K562 (cell line): ENCODE measurements at places on chromosomes 7 and 10. TPM values are rescaled to one million over a fixed set of nuclear protein-coding genes. Genes with fewer than 3 reads are reported as not detected.

- H3K4me3 ChIP-seq: no peak overlapping the region
- no peaks in the 10 kb centered on the region for H3K36me3 ChIP-seq
- H3K27ac ChIP-seq: peak overlapping the region; percentile 95
Measured at GRCh38 chr10:4865945-4866661, 40.1 kb downstream of the AKR1E2 start.

DNA sequence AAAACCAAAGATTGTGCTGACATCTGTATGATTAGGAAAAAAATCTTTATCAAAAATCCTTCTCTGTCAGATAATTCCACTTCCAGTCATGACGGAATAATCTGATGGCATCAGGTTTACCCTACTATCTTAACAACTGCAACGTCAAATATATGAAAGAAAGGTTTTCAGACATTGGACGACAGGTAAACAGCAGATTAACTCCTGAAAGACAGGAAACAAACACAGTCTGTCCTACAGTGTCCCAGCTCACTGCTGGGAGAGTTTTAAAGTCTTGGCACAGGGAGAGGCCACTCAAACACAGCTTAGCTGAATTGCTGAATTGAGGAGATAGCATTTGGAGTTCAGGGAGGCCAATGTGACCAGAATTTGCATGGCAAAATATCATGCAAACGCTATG, 186.3 kb upstream of the KCTD7 start:
- no peak for DNase-seq
- H3K27me3 ChIP-seq: no peaks in the 10 kb centered on the region
- H3K4me1 ChIP-seq: no peaks in the 10 kb centered on the region
- no peak overlapping the region for H3K27ac ChIP-seq
- H3K4me3 ChIP-seq: no peak overlapping the region
- H3K36me3 ChIP-seq: peaks cover 7% of the 10 kb centered on the region; the same call in 2 of the 3 replicates

DNA sequence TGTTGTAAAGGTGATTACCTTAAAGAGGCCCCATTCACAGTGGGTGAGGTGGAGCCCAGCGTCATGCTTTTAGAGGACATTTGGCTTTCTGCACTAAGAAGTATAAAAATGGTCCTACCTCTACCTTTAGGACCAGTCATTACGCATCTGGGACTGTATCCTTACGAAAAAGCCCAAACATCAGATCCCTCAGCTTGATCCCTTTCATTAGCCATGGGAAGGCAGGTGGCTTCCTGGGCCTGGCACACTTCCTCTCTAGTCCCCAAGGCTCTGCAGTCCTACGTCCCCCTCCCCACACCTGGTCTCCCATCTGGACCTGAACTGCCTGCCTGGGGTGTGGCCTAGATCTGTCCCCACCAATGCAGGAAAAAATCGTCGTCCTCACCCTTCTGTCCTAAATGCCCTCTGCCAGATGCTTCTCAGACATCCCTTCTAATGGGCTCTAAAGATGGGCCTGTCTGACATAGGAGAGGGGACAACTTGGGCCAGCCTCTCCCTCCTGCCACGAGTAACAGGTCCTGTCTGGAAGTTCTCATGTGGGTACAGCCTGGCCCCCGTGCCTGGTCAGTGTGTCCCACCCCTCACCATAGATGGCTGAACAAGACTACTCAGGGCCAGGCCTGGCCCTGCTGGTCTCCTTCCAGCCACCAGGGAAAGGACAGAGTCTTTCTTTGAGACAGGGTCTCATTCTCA, 11.8 kb upstream of the SLC18A3 start:
- no peak for DNase-seq
- H3K27ac ChIP-seq: no peak overlapping the region
- no peak overlapping the region for H3K4me3 ChIP-seq
- no peaks in the 10 kb centered on the region for H3K36me3 ChIP-seq

GRCh38 chr10:5812283-5813090, 747 bp downstream of the GDI2 start:
- H3K4me3 ChIP-seq: peak overlapping the region; percentile 98
- peak; percentile 61 for DNase-seq
- H3K4me1 ChIP-seq: peaks cover 12% of the 10 kb centered on the region
- H3K27me3 ChIP-seq: no peaks in the 10 kb centered on the region

GRCh38 chr10:11879387-11880094, 56.4 kb downstream of the PROSER2 start:
- DNase-seq: peak; percentile 39
- no peaks in the 10 kb centered on the region for H3K27me3 ChIP-seq
- peaks cover 15% of the 10 kb centered on the region; the same call in 1 of the 3 replicates for H3K36me3 ChIP-seq

INSIG1 gene
- total RNA-seq: 254 and 296 TPM in 2 replicates

OR2A7 gene
- total RNA-seq: not detected in 2 replicates

DNA sequence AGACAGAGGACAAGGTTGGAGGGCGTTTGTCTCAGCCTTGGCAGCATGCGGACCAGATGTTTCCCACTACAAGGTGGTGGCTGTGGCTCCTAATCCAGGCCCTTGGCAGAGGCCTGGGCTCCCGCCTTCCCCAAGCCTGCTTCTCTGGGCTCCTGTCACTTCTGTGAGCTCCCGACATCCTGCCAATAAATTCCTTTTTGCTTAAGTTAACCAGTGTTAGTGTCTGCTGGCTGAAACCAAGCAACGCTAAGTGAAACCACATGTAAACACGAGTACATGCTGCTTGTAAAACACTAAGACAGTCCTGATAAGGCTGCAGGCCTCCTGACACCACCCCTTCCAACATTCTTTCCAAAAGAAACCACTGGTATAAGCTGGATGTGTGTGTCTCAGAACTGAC, 263.6 kb upstream of the ZMIZ1 start:
- no peaks in the 10 kb centered on the region for H3K36me3 ChIP-seq
- no peaks in the 10 kb centered on the region for H3K4me1 ChIP-seq
- DNase-seq: no peak
- H3K4me3 ChIP-seq: no peak overlapping the region
- H3K27me3 ChIP-seq: peaks cover 5% of the 10 kb centered on the region; the same call in 1 of the 3 replicates

LRRC72 gene
- total RNA-seq: not detected in 2 replicates

AKR1C4 gene
- total RNA-seq: 0.13 TPM in 1 of 2 replicates, not detected in the other

- H3K36me3 ChIP-seq: no peaks in the 10 kb centered on the region
- peaks cover 85% of the 10 kb centered on the region for H3K27me3 ChIP-seq
- DNase-seq: no peak
- H3K27ac ChIP-seq: no peak overlapping the region
- no peak overlapping the region for H3K4me3 ChIP-seq
Measured at GRCh38 chr7:64916-65341, 127.4 kb upstream of the FAM20C start.

DNA sequence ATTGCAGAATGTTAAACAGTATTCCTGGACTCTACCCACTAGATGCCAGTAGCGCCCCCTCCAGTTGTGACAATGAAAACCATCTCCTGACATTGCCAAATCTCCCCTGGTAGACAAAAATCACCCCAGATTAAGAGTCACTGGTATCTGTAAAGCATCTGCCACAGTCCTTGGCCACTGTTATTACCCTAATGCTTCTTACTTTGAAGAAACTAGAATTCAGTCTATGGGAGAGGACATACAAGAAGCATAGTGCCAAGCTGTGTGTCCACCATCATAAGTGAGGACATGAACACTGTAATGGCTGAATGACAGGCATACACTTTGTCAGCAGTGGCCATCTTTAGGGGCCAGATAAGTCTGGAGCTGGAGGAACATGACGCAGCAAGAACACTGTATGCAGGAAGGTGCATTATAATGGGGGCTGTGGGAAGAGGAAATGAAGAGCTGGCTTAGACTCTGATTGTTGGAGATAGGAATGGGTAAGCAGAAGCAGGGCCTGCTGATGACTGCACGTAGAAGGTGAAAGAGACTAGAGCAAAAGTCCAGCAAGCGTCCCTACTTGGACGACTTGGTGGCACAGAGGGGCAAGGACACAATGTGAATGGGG, 32.5 kb downstream of the CBX3 start:
- no peak overlapping the region for H3K4me3 ChIP-seq
- no peaks in the 10 kb centered on the region for H3K27me3 ChIP-seq
- peak overlapping the region; percentile 92 for H3K27ac ChIP-seq

DNA sequence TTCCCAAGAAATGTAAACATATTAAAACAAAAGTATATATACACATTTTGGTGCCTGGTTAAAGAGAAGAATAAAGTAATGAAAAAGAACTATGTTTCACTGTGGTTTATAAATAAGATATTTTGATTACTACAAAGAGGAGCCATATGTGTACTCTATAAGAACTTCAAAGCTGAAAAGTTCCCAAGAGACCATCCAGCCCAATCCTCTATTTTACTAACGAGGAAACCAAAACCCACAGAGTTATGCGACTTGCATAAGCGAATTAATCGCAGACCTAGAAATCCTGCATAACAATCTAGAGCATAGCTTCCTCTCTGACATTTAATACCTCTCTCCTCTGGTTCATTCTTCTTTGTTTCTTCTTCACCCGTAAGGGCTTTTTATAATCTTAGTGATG, 937.1 kb downstream of the CNTNAP2 start:
- no peaks in the 10 kb centered on the region for H3K36me3 ChIP-seq
- no peak overlapping the region for H3K27ac ChIP-seq
- no peaks in the 10 kb centered on the region for H3K4me1 ChIP-seq
- no peak overlapping the region for H3K4me3 ChIP-seq
- H3K27me3 ChIP-seq: no peaks in the 10 kb centered on the region

GRCh38 chr10:132563485-132564248, 26.1 kb downstream of the INPP5A start:
- H3K27ac ChIP-seq: no peak overlapping the region
- DNase-seq: no peak
- H3K36me3 ChIP-seq: no peaks in the 10 kb centered on the region

KIAA1549 gene
- total RNA-seq: 0.25 and 0.29 TPM in 2 replicates

- H3K27ac ChIP-seq: peak within 1 kb of the TSS; percentile 89
- H3K4me1 ChIP-seq: peaks cover 16% of the 10 kb centered on the region
- DNase-seq: peak; percentile 87
- H3K27me3 ChIP-seq: no peaks in the 10 kb centered on the region
- peaks cover 19% of the 10 kb centered on the region; the same call in 2 of the 3 replicates for H3K36me3 ChIP-seq
- H3K4me3 ChIP-seq: peak within 1 kb of the TSS; percentile 75
Measured at GRCh38 chr10:96043033-96043892, at the start of gene CCNJ. Gene CCNJ (plus strand): TSS chr10:96043583. CDS start chr10:96044394, 811 bp downstream.

CYP2C9 gene
- total RNA-seq: 0.22 and 0.27 TPM in 2 replicates

DNA sequence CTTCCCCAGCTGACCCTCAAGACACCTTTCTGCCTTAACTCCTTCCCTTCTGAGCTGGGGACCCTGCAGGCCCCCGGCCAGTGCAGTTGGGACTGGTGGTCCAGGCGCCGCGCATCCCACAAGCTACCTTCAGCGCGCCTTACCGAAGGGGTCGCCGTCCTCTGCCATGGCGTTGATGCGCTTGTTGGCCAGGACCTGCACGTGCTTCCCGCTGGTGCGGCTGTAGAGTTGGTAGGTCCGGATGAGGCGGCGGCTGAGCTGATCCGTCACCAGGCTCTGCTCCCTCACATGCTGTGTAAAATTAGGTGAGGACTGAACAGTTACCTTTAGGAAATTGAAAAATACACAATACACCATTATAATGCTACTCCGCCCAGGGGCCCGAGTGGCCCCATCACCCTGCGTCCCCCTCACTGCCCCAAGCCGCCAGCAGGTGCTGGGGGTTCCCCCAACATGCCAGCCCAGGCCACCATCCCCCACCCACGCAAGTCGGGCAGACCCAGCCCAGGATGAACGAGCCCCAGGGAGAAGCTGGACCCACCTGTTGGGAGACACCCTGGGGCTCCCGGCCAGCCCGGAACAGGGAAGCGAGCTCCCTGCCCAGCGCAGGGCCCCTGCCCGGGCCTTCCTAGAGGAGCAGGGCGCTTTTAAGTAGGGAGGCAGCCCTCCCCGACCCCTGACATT, 1.2 kb downstream of the FGF8 start:
- H3K4me3 ChIP-seq: no peak overlapping the region
- H3K27ac ChIP-seq: no peak overlapping the region
- H3K4me1 ChIP-seq: peaks cover 6% of the 10 kb centered on the region

GRCh38 chr7:105707381-105707780, 126.1 kb upstream of the EFCAB10 start:
- H3K4me3 ChIP-seq: no peak overlapping the region
- H3K27ac ChIP-seq: no peak overlapping the region
- no peaks in the 10 kb centered on the region for H3K27me3 ChIP-seq
- no peaks in the 10 kb centered on the region for H3K36me3 ChIP-seq

GRCh38 chr10:20616918-20617810, 279.9 kb downstream of the NEBL start:
- no peak for DNase-seq
- no peak overlapping the region for H3K27ac ChIP-seq
- no peaks in the 10 kb centered on the region for H3K27me3 ChIP-seq
- no peaks in the 10 kb centered on the region for H3K4me1 ChIP-seq

FAM13C gene
- not detected in 2 replicates for total RNA-seq

DNA sequence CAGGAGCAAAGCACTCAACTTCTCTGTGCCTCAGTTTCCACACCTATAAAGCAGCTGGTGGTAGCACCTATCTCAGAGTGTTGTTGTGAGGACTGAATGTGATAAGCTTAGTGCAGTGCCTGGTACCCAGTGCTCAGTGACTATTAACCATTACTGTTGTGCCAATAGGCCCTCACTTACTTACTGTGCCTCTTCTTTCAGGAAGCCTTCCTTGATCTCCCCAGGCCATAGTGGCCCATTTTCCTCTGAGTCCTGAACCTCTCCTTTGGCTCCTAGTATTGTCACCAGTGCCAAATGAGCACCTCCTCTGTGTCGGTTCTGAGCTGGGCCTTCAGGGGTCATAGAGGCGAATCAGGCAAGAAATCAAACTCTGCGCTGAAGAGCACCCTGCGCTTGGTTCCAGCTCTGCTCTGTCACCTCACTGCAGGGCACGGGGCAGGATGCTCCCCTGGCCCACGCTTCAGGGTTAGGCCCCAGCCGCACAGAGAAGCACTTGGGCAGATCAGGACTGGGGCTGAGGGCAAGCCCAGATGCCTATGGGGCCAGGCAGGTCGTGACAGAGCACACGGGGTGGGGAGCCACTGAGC, 2.5 kb downstream of the CALHM1 start:
- peaks cover 2% of the 10 kb centered on the region; the same call in 1 of the 3 replicates for H3K4me1 ChIP-seq
- H3K27ac ChIP-seq: no peak overlapping the region
- no peak overlapping the region for H3K4me3 ChIP-seq
- no peaks in the 10 kb centered on the region for H3K27me3 ChIP-seq

GRCh38 chr7:108421720-108422331, 34.4 kb downstream of the NRCAM start:
- H3K27ac ChIP-seq: no peak overlapping the region
- no peaks in the 10 kb centered on the region for H3K4me1 ChIP-seq

CALHM3 gene
- total RNA-seq: not detected in 2 replicates

- H3K4me3 ChIP-seq: no peak overlapping the region
- peak; percentile 17 for DNase-seq
- H3K4me1 ChIP-seq: no peaks in the 10 kb centered on the region
- no peaks in the 10 kb centered on the region for H3K36me3 ChIP-seq
- no peaks in the 10 kb centered on the region for H3K27me3 ChIP-seq
Measured at GRCh38 chr7:3482147-3482921, 181.3 kb downstream of the SDK1 start.

GRCh38 chr7:95867309-95867708, 95.0 kb downstream of the DYNC1I1 start:
- H3K27me3 ChIP-seq: no peaks in the 10 kb centered on the region; the same call in 2 of the 3 replicates
- H3K27ac ChIP-seq: no peak overlapping the region
- H3K4me1 ChIP-seq: no peaks in the 10 kb centered on the region
- DNase-seq: no peak
- H3K36me3 ChIP-seq: no peaks in the 10 kb centered on the region
- H3K4me3 ChIP-seq: no peak overlapping the region

PHKG1 gene
- total RNA-seq: 0.29 and 0.40 TPM in 2 replicates

GRCh38 chr7:78218876-78219275, 420.3 kb downstream of the PHTF2 start:
- H3K27me3 ChIP-seq: no peaks in the 10 kb centered on the region
- H3K4me3 ChIP-seq: no peak overlapping the region
- H3K4me1 ChIP-seq: no peaks in the 10 kb centered on the region
- H3K27ac ChIP-seq: no peak overlapping the region
- DNase-seq: no peak

ADAM8 gene
- 6.1 and 7.0 TPM in 2 replicates for total RNA-seq
